ENCODE measurements at places on chromosomes 6 and 20.

GRCh38 chr6:885051-885590 lies 192.2 kb upstream of the EXOC2 start:
- DNase-seq: no peak

- no peak for DNase-seq
Measured at GRCh38 chr6:11968241-11968806, 43.8 kb upstream of the HIVEP1 start.

- no peak for DNase-seq
Measured at GRCh38 chr6:53854843-53855567, 60.2 kb downstream of the LRRC1 start.

- DNase-seq: no peak
Measured at GRCh38 chr20:60802676-60803075, 449.4 kb upstream of the CDH4 start.

DNA sequence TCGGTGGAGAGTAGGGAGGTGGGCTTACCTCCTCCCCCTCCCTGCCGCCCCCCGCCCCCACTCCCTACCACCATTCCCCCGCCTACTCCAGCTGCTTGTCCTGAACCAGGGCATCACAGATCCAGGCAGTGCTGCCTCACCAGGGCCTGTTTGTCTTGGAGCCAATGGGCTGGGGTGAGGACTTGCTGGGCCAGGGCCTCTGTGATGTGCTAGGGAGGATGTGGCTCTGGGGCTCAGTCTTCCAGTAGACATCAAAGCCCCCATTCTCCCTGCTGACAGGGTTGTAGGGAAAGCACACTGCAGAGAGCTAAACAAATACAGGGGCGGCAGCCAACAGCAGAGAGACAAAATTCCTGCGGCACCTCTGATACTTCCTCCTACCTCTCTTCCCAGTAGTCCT lies 48.2 kb upstream of the NXT1 start:
- no peak for DNase-seq

DNA sequence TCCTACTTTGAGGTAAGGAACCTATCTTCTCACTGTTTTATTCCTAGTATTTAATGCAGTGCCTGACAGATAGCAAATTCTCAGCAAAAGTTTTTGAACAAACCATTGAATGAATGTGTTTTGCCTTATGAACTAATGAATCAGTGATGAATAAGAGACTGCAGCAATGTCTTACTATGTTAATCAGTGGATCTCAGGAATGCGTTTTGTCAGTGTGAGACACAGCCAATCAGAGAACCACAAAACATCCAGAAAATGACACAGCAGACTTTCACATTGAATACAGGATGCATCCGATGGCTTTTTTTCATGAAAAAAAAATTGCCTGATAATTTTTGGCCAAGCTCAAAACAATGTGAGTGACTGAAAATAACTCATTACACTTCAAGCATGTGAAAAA lies 270.5 kb downstream of the BMP2 start:
- no peak for DNase-seq

GRCh38 chr6:106908386-106908840 lies 66.1 kb downstream of the CD24 start:
- no peak for DNase-seq

GRCh38 chr6:124056407-124057334 lies 253.0 kb downstream of the NKAIN2 start:
- DNase-seq: no peak

DNA sequence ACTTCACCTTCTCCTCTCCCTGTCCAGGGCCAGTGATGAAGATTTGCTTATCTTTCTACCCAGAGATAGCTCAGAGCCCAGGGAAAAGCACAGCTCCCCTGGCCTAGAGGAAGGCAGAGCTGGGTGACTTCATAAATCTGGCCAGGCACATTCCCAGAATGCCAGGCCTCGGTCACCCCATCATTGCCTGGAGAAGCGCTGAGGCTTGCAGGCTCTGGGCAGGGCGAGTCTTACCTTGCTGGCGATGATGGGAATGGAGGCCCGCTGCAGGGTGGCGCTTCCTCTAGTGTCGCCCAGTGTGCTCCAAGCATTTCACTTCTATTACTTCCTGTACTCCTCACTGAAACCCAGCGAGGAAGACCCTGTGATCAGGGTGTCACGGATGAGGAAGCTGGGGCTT lies 60.1 kb downstream of the DAAM2 start:
- DNase-seq: no peak

GRCh38 chr6:57102976-57103375 lies 13.0 kb downstream of the ZNF451 start:
- no peak for DNase-seq

- DNase-seq: no peak
Measured at GRCh38 chr6:148528292-148528691, 185.7 kb downstream of the SASH1 start.

GRCh38 chr6:115137910-115138309 lies 795.1 kb upstream of the HS3ST5 start:
- no peak for DNase-seq

GRCh38 chr20:59733351-59733750 lies 129.0 kb downstream of the PHACTR3 start:
- DNase-seq: peak; percentile 5

DNA sequence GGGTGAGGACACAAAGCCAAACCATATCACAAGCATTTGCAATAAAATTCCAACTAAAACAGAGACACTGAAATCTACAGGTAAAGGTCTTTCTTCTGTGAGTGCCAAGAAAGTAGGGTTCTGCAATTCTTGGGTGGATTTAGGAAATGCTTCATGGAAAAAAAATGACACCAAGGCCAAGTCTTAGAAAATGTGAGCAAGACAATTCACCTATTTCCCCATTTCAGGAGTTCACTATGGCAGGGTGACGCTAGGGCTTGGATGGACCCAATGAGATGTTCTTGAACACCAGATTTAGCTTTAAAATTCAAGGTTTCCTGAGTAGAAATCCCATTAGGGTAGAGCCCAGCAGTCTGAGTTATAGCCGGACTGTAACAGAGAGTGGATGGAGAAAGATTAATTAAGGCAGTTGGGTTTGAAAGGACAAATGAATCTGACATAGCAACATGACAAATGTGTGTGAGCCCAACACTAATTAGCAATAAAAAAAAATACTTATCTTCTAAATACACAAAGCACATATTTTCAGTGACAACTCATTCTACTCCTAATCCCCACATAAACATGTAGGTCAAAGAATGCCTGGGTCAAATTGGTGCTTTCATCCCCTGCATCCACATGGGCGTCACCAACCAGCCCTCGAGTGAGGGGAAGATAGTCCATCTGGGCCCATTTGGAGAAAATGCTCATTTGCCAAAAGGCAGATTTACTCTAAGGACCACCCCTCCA lies 180.4 kb upstream of the JARID2 start:
- DNase-seq: no peak

- no peak for DNase-seq
Measured at GRCh38 chr6:34589691-34590090, 33.6 kb upstream of the SPDEF start.

DNA sequence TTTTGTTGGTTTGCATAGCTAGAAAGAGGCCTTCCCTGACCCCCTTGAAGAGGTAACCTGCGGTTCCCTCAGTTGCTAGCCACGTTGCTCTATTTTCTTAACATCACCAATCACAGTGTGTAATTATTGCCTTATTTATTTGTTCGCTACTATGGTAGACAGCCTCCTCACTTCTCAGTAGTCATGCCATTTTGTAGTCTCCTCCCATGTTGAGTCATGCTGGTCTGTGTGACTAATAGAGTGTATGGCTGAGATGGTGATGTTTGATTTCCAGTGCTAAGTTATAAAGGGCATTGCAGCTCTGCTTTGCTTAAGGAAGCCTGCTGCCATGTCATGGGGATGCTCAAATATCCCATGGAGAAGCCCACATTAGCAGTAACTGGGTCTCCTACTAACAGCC lies 236.6 kb upstream of the CHD6 start:
- no peak for DNase-seq

DNA sequence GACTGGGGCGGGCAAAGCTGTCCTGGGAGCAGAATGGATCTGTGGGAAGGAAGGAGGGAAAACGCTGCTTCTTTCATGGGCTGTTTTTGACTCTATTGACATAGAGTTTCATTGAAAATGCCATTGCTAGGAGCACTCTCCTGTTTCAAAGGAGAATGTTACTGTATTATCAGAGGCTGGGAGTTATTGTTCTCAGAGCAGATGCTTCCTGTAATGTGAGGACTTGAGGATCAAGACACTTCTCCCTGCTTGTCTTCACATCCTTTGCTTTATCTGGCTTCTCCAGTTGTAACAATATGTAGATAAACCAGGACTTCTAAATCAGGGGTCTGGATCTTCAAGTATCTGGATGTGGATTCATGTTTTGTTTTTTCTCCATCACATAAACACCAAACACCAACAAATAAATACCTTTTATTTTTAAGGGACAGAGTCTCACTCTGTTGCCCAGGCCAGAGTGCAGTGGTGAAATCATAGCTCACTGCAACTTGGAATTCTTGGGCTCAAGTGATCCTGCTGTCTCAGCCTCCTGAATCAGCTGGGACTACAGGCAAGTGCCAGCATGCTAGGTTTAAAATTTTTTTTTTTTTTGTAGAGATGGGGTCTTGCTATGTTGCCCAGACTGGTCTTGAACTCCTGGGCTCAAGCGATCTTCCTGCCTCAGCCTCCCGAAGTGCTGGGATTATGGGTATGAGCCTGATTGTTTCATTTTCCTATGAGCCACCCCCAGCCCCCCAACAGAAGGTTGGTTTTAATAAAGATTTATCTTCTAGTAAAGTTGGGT lies 3.9 kb downstream of the CD109 start:
- DNase-seq: no peak

DNA sequence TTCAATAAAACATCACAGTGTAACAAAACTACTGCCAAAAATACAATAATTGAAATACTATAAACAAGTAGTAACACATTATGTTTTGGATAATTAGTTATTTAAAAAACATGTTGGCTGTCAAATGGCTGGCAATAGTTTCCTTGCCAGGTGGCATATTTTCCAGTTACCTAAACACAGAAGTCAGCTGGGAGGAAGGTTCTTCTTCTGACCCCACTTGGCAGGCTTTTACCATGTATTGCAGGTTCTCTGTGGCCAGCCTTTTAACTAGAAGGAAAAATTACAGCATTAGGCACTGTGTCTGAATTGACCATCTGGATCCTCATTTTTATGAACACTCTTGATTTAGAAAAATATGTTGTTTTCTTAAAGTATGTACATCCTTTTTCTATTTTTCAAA lies 131.4 kb downstream of the MMS22L start:
- DNase-seq: no peak

GRCh38 chr20:46157625-46158024 lies 39.5 kb downstream of the CD40 start:
- no peak for DNase-seq

DNA sequence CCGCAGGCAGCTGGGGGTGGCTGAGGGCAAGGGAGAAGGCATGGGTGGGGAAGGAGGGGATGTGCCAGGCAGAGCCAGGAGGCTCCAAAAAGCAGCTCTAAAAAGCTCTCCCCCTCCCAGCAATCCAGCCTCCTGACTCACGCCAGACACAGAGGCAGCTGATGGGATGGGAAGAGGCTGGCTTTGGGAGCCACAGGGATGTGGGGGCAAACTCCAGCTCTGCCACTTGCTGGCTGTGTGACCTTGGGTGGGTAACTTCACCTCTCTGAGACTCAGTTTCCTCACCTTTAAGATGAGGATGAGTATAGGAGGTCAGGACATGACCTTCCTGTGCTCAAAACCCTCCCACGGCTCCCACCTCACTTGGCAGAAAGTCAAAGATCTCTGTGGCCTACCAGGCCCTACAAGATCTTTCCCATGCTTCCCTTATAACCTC lies 148.9 kb downstream of the CEBPB start:
- no peak for DNase-seq

DNA sequence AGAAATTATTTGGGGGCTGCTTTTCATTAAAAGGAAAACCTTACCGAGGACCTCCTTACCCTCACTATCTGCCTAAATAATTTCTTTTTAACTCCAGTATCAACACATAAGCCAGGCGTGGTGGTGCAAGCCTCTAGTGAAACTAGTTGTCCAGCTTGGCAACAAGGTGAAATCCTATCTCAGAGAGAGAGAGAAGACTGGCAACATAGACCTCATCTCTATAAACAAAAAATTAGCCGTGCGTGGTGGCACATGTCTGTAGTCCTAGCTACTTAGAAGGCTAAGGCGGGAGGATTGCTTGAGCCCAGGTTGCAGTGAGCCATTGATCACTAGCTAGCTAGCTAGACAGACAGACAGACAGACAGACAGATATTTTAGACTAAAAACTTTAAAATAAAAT lies 92.5 kb downstream of the ARMC2 start:
- no peak for DNase-seq

DNA sequence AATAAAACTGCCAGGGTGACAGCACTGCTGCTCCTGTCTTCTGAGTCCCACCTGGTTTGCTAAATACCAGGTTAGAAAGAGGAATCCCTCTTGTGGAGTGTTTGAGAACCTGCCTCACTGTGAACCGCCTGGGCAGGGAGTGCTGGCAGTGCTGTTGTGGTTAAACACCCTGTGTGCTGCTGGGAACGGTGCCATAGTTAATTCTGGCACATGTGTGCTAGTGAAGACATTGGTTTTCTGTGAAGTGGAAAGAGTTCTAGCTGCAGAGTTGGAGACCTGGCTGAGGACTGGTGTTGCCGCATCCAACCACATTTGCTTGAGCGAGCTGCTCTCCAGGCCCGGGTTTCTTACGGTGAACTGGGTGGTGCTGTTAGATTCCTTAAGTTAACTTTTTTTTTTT lies 72.7 kb downstream of the IGF2R start:
- no peak for DNase-seq

DNA sequence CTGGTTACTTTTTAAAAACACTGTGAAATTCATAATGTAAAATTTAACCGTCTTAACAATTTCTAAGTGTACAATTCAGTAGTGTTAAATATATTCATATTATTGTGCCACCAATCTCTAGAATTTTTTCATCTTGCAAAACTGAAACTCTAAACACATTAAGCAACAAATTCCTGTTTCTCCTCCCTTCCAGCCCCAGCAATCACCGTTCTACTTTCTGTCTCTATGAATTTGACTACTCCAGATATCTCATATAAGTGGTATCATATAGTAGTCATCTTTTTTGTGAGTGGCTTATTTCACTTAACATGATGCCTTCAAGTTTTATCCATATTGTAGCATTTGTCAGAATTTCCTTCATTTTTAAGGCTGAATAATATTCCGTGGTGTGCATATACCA lies 44.7 kb downstream of the RSPH3 start:
- DNase-seq: no peak

- no peak for DNase-seq
Measured at GRCh38 chr6:36095497-36096391, 34.6 kb upstream of the MAPK13 start.

- DNase-seq: peak; percentile 5
Measured at GRCh38 chr20:18176318-18176785, 38.7 kb downstream of the KAT14 start.

Measured in HL-60 (cell line).